ENCODE measurements at places on chromosomes 5 and 9.

GRCh38 chr5:111070272-111071134, 1.0 kb upstream of the TSLP start:
- DNase-seq, result no peak

GRCh38 chr5:127306647-127307046, 16.1 kb downstream of the MEGF10 start:
- no peak for DNase-seq

GRCh38 chr5:115583474-115583873, 18.8 kb downstream of the TICAM2 start:
- no peak for DNase-seq

DNA sequence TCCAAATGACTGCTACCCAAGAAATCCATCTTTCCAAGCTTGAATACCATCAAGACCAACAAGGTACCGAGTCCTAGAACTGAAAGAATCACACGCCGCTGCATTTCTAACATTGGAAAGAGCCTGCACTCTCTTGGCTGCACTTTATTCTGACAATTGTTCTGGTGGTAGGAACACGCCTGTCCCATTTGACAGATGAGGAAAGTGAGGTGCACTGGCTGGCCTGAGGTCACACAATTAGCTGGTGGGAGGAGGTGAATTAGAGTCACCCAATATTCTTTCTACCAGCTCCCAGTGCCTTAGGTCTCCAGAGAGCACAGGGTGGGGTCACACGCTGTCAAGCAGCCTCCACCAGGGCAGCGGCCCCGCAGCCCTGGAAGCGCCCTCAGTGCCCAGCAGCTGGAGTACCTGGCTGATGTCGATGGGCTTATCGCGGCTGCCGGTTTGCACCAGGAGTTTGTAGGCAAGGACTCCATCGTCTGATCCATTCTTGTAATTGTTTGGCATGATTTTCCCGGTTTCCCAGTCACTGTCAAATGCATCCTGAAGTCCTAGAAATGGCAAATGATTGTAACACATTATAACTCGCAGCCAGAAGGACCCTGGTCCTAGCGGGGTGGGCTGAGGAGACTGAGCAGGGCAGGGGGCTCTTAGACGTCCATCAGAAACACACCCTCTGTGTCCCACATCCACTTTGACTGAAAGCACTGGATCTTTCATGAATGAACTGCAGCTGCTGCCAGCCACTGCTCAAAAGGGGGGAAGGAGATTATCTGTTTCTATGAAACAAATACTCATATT, 55.1 kb downstream of the PTCH1 start:
- DNase-seq, result no peak

- peak; percentile 62 for DNase-seq
Measured at GRCh38 chr9:127943731-127944144, 6.1 kb upstream of the DPM2 start.

GRCh38 chr9:90903766-90904424, 102.3 kb downstream of the SYK start:
- DNase-seq, result no peak
